ENCODE measurements at places on chromosomes 12 and 14.

DNA sequence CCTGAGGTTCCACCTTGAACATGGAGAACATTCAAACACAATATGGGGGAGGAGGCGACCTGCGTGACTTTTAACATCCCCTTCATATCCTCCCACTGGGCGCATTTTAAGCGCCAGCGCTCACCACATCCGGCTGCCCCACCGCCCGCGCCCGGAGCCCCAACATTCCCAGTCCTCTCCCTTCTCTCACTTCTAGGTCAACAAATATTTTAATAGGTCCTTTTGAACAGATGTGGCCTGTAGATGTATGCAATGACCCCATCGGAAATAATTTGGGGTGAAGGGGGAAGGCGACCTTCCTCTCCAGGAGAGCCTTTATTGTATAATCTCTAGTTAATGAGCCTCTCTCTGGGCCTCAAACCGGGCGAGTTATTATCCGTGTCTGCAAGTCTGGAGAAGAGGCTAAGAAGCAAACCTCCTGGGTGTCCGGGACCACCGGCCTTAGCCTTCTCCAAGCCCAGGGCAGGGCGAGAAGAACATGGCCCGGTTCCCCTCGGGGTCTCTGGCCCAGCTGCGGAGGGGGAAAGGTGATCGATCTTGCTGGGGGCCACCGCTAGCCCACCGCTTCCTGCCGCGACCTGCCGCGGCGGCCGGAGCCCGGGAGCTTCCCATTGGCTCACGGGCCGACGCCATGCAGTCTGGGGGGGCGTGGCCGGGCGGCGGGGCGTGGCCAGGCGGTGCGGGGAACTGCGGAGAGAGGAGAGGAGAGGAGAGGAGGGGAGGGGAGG is 83.2 kb upstream of the HMGA2 start:
- peak; percentile 57 for DNase-seq

DNA sequence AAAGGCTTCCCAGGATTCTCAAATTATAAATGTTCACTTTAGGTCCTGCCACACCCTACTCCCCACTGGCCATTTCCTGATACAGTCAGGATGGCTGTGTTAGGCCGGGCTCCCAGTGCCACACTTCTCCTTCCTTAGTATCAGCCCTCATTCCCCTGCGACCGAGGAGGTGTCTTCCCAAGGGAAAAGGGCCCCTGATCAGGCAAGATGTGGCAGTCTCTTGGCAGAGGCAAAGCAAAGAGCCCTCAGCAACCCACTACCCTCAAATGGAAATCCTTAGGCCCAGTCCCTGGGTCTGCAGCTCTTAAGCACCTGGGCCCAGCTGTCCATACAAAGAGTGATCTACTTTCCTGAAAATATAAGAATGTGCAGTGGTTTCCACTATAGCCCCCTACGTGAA is 96.5 kb upstream of the VASH1 start:
- no peak for DNase-seq

GRCh38 chr12:23950210-23950774 is 822 bp upstream of the SOX5 start:
- no peak for DNase-seq

DNA sequence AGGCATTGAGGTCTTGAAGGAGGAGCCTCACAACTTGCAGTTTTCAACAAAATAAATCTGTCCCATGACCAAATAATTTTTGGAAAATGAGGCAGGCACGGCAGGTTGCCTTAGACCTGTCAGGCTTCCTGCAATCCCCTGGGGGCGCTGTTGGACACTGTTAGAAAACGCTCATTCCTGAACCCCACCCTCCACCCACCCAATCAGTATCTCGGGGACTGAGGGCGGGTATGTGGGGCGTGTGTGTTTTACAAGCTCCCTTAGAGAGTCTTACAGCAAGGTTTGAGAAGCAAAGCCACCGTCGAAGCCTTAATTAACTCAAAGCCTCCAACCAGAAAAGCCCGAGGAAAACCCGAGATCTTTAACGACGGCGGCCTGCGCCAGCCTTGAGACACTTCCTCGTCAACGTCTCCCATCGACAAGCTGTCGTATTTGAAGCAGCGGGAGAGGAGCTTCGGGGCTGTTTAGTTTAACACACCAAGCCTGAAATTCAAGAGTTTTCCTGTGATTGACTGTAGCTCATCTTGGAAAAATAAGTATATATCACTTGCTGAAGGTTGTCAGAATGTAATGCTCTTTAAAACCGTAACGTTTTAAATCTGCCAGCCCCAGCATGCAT is 123.0 kb downstream of the GLT1D1 start:
- DNase-seq = no peak

- no peak for DNase-seq
Observed at GRCh38 chr14:93972618-93973205, 3.7 kb downstream of the ASB2 start.

Measured in activated T-cell treated with anti-CD3 and anti-CD28 coated beads for 24 hours (primary cell).